ENCODE measurements at places on chromosomes 3 and 15.

GRCh38 chr3:197175503-197175902 is 122.9 kb downstream of the DLG1 start:
- DNase-seq, result no peak

- DNase-seq, result no peak
Observed at GRCh38 chr3:54831112-54831511, 96.7 kb downstream of the LRTM1 start.

- DNase-seq, result no peak
Observed at GRCh38 chr3:13588993-13589392, 40.1 kb downstream of the FBLN2 start.

DNA sequence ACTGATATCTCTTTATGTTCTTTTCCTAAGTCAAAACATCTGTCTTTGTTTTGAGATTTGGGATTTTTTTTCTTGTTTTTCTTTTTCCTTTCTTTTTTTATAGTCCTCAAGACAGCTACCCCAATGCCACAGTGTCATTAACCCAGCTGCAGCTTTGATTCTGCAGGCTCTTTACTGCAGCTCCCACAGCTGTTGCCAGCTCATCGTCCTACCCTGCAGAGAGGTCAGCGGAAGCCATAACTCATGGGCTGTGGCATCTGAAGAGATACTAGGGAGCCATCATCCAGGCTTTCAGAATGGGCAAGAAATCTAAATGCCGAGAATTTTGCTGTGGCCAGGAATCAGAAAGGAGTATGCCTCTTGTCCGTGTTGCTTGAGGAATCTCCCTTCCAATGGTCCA is 44.3 kb upstream of the SLC24A5 start:
- DNase-seq, result no peak

DNA sequence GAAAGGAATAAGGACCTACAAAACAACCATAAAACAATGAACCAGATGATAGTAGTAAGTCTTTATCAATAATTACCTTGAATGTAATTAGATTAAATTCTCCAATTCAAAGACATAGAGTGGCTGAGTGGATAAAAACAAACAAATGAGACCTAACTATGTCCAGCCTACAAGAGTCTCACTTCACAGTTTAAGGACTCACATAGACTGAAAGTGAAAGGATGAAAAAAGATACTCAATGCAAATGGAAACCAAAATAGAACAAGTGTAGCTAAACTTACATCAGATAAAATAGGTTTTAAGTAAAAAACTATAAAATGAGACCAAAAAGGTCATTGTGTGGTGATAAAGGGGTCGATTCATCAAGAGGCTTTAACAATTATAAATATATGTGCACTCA is 21.9 kb upstream of the NR1I2 start:
- DNase-seq, result no peak

GRCh38 chr3:192060160-192060781 is 599.3 kb downstream of the PYDC2 start:
- DNase-seq, result no peak

DNA sequence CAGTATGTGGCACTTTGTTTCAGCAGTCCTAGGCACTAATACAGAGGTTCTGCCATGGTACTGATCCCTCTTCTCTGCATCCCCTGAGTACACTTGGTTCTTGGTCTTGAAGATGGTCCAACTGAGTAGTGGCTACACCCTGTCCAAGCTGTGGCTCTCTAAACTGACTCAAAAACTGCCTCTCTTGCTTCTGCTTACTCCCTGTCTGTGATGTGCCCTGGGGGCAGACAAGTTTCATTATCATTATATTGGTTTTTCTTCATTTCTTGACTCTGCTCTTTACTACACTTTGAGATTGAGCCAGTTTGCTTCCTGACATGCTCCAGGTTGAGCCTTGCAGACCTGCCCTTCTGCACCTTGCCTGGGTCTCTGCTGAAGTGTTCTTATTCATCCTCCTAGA is 18.9 kb upstream of the ST3GAL6 start:
- no peak for DNase-seq

DNA sequence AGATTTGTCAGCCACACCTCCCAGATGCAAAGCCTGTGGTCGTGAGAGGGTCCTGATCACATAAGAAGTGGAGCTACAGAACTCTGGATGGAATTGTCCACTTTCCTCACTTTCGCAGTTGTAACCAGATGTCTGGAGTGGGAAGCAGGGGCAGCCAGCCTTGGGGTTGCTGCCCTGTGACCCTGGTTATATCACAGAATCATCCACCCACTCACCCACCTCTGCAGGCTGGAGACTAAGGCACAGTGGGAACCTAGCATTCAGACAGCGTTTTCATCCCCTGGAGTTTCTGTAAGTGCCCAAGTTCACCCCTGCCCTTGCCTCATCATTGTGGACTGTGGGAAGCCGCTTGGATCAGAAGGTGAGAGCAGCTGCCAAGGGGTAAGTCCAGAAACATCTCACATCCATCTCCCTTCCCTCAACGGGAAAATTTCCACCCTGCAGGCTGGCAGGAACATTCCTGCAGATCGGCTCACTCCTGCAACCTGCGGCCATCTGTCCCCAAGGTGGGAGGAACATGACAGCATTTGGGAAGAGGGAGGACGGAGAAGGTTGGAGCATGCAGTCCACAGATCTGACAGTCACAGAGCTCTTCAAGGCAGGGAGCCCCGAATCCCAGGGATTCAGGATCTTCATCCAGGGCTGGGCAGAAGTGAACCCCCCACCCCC is 2.9 kb upstream of the IQSEC1 start:
- no peak for DNase-seq

GRCh38 chr3:158769549-158769948 is 32.3 kb upstream of the MFSD1 start:
- DNase-seq, result no peak

DNA sequence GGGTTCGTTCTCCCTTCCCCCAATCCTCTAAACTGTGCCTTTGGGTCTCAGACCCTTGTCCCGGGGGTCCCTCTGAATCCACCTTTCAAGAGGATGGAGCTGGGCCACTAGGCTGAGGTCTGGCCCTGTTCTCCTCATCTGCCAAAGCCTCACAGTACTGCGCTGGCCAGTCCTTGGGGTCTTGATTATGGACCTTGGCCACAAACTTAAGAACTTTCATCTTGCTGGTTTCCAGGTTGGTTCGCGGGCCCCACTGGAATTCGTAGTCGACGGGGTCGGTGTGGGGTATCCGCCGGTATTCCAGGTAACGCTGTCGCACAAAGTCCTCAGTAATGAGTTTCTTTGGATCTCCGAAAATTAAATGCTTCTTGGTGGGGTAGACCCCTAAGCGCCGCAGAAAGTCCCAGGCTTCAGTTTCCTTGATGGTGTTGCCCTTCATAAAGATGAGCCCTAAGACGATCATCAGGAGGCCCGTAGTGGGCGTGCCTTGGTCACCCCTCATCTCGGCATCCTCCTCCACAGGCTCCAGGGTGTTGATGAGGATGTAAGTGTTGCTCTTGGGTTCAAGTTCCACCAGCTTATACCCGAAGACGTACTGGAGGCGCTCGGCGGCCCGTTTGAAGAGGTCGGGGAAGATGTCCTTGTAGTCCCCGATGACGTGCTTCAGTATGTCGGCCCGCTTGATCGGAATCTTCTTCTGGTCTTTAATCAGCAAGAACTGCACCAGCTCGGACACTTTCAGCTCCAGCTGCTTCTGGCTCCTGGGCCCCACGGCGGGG is 727 bp downstream of the NSMCE3 start:
- no peak for DNase-seq

DNA sequence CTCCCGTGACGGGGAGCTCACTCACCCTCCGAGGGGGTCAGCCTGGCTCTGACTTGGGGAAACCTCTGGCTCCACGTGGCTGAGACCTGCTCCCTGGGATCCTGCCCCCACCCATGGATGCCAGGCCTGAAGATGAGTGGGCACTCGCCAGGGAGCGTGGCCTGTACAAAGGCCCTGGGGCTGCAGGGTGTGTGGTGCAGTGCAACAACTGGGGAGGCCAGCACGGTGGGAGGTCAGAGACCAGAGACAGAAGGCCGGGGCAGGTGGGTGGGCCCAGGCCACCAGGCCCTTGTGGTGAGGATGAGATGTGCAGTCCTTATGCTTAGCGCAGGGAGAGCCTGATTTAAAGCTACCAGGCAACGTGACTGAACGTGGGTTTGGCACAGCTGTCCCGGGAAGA is 5.0 kb downstream of the DNAJB8 start:
- DNase-seq, result no peak

DNA sequence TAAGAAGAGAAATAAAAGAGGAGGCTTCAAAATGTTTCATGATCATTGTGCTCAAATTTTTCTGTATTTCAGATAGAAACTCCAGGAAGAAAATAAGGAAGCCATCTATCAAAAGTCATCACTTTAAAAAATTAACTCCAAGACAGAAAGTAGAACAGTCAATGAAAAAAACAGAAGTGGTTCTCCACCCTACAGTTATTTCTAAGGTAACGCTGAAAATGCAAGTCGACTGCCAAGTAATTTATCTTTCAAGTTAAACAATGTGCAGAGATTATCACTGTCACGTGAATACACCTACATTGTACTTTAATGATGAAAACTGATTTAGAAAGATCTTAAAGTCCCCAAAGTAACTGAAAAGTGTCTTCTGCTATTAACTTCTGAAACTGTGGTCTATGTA is 78.5 kb upstream of the SNRPA1 start:
- DNase-seq, result no peak

- no peak for DNase-seq
Observed at GRCh38 chr3:96994988-96995387, 180.6 kb downstream of the EPHA6 start.

GRCh38 chr15:52445553-52445952 is 83.1 kb downstream of the MYO5A start:
- no peak for DNase-seq

- DNase-seq, result no peak
Observed at GRCh38 chr15:81642451-81642990, 268.5 kb upstream of the TMC3 start.

- no peak for DNase-seq
Observed at GRCh38 chr3:120196812-120197211, 88.2 kb downstream of the GPR156 start.

DNA sequence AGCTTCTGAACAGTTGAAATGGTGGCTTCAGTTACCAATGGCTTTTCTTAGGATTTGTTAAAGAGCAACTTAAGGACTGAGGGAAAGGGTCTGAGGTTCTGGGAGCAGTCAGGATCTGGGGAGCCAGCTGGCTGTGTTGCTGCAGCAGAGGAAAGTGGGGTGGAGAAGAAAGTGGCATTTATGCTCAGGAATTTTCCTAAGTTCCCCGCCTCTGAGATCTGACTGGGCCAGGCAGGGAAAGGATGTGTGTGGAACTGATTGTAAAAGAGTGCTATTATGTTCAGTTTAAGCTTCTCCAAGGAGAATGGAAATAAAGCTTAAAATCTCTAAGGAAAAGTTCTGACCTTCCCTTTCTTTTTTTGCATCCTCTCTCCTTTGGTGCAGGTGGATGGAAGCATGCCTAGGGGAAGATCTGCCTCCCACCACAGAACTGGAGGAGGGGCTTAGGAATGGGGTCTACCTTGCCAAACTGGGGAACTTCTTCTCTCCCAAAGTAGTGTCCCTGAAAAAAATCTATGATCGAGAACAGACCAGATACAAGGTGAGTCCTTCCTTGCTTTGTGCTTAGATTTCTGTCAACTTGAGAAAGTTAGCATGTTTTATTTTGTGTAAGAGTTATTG is 37.8 kb downstream of the IQGAP1 start:
- no peak for DNase-seq

DNA sequence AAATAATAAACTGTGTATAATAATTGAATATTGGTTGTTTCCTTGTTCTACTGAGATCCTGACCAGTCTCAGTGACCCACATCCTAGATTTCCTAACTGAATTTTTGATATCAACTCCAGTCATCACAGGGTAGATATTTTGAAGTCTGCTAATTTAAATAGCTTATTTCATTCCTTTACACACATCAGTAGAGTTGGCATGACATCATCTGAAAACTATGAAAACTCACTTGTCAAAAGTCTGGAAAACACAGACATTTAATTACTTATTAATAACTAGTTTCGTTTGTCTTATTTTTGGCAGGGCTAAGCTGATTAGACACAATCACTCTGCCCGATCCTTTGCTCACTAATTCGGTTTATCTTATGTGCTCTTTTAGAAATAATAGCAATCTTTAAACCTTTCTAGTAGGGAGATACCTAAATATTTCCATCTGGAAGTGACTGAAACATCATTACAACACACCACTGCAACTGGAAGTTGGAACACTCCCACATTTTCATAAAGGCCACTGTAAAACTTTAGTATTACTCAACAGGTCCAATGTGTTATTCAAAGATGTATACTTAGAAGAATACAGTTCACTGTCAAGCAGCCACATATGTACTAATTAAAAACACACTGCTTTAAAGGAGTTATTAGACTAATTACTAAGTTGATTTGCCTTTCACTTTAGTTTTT is 198.4 kb upstream of the ZNF717 start:
- no peak for DNase-seq

- no peak for DNase-seq
Observed at GRCh38 chr15:61049934-61050333, 179.2 kb downstream of the RORA start.

DNA sequence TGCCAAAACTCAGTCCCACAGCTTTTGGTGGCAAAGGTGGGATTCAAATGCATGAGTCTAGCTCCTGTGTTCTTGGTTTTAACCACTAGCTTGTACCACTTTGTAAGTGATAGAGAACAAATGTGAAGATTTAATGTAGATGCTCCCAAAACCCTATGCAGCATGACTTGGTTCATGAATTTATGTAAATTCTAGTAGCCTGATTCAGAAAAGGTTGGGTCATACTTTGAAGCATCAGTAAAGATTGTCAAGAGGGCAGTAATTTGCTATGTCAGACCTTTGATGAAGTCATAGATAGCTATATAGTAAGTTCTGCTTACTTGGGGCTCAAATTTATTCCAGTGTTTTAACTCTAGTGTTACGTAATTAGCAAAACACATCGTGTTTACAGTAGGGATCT is 75.6 kb downstream of the VPS8 start:
- DNase-seq, result no peak

GRCh38 chr15:25208735-25209134 is 230.1 kb downstream of the UBE3A start:
- no peak for DNase-seq

All from esophagus squamous epithelium (tissue), 5 donors.